A549 treated with DMSO at 1 μM for 4 hours (cell line): ENCODE measurements at places on chromosomes 2 and 18. TPM values are rescaled to one million over a fixed set of nuclear protein-coding genes. Genes with fewer than 3 reads are reported as not detected.

Gene LHCGR
- not detected in 5 replicates for total RNA-seq

Gene TGFBRAP1
- 16.3 to 19.3 TPM (median 18.3 TPM) in 5 replicates for total RNA-seq

Gene UCN
- 0.55 to 2.6 TPM (median 1.8 TPM) in 5 replicates for total RNA-seq

Gene CENPA
- 44.0 to 61.8 TPM (median 54.6 TPM) in 5 replicates for total RNA-seq

Gene EMX1
- 0.07 to 0.38 TPM (median 0.10 TPM) in 4 of 5 replicates, not detected in the other for total RNA-seq

Gene UGT1A7
- total RNA-seq, result 3.6 to 6.6 TPM (median 4.5 TPM) in 5 replicates

Gene C2orf15
- 0.41 to 0.61 TPM (median 0.52 TPM) in 5 replicates for total RNA-seq

Gene DCDC2C
- 0.15 to 0.50 TPM (median 0.36 TPM) in 5 replicates for total RNA-seq

Gene RPRM
- not detected in 5 replicates for total RNA-seq

Gene EPHA4
- 0.37 to 1.2 TPM (median 0.72 TPM) in 5 replicates for total RNA-seq

Gene STON1
- total RNA-seq, result 0.24 to 0.46 TPM (median 0.38 TPM) in 5 replicates
